ENCODE measurements at places on chromosomes 13 and 19. TPM values are rescaled to one million over a fixed set of nuclear protein-coding genes. Genes with fewer than 3 reads are reported as not detected.

- H3K4me3 ChIP-seq: peak within 1 kb of the TSS; percentile 94
- DNase-seq: peak; percentile 79
- peaks cover 64% of the 10 kb centered on the region for H3K4me1 ChIP-seq
- no peaks in the 10 kb centered on the region for H3K27me3 ChIP-seq
Observed at GRCh38 chr13:52159159-52159982, at the start of gene NEK3. TSS of gene NEK3 (minus strand) at chr13:52159597. CDS start at chr13:52156191, 3,406 bp downstream.

GRCh38 chr19:3330047-3330446, 36.3 kb upstream of the NFIC start:
- no peaks in the 10 kb centered on the region for H3K36me3 ChIP-seq
- no peak for DNase-seq
- H3K27ac ChIP-seq: no peak overlapping the region
- H3K4me3 ChIP-seq: no peak overlapping the region

DNA sequence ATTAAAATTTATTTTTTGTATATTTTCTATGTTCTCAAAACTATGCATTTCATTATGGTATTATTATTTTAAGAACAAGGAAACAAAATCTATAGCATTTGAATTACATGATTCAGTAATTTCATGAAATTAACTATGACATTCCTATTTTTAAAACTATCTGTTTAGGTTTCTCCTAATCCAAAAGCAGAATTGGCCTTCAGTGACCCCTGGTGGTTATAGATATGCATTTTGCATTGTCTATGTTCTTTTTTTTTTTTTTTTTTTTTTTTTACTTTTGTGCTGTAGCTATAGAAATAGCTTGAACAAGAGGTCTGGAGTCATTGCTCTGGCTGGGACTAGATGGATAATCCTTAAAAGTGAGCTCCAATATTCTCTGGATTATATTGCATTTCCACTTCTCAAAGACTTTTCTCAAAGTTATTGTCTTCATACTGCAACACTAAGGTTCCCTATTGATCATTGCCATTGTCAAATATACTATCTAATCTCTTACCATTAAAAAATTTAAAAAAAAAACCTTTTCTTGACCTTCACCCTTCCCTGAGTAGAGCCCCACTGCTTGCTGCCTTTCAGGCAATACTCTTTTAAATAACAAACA, 15.9 kb upstream of the DNAJC3 start:
- H3K36me3 ChIP-seq: no peaks in the 10 kb centered on the region
- H3K27ac ChIP-seq: no peak overlapping the region
- peak; percentile 14 for DNase-seq
- no peaks in the 10 kb centered on the region for H3K4me1 ChIP-seq
- H3K27me3 ChIP-seq: peaks cover 4% of the 10 kb centered on the region

FGF9 gene
- total RNA-seq: 0.90 TPM

- H3K36me3 ChIP-seq: peaks cover 36% of the 10 kb centered on the region
- peaks cover 21% of the 10 kb centered on the region for H3K4me1 ChIP-seq
- H3K27me3 ChIP-seq: peaks cover 20% of the 10 kb centered on the region
- peak; percentile 91 for DNase-seq
Observed at GRCh38 chr19:49157445-49158224, at the start of gene TRPM4. TSS of gene TRPM4 (plus strand) at chr19:49157792. CDS start at chr19:49157867, 75 bp downstream.

SPACA4 gene
- total RNA-seq: not detected
